ENCODE measurements at places on chromosomes 2 and 18.

DNA sequence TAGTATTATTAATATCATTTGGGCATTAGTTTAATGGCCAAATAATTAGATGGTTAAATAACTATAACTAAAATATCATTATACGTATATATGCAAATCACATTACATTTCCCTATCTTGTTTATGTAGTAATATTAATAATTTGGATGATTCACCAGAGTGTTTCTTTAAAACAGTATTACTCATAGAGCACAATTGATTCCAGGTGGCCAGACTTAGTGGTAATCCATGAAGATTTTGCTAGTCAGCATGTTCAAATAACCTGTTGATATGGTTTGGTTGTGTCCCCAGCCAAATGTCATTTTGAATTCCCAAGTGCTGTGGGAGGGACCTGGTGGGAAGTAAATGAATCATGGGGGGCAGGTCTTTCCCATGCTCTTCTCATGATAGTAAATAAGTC, 782.3 kb downstream of the LRP1B start:
- no peak for DNase-seq

DNA sequence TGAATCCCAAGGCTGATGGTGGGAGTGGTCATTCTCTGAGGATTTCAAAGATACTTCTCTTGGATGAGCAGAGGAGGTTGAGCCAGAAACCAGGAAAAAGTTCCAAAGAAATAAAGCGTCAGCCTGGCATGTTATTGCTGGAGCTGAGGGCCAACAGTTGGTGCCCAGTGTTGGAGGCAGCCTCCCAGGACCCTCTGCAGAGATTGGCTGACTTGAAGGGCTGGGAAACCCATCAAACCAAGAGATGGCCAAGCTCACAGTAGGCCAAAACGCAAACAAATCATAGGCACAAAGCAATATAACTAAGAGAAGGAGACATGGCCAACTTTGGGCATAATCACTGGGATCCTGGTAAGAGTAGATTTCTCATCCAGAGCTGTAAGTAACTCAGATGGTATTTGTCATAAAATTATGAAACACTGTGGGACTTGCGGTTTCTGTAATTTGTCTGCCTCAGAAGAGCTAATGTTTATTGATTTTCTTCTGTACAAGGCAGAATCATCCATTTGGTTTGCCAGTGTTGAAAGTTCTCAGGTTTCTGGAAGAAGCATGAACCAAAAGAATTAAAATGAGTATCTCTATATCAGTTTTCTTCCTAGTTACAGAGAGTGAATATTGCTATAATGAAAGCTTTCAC, 108.3 kb downstream of the ATL2 start:
- DNase-seq = no peak

DNA sequence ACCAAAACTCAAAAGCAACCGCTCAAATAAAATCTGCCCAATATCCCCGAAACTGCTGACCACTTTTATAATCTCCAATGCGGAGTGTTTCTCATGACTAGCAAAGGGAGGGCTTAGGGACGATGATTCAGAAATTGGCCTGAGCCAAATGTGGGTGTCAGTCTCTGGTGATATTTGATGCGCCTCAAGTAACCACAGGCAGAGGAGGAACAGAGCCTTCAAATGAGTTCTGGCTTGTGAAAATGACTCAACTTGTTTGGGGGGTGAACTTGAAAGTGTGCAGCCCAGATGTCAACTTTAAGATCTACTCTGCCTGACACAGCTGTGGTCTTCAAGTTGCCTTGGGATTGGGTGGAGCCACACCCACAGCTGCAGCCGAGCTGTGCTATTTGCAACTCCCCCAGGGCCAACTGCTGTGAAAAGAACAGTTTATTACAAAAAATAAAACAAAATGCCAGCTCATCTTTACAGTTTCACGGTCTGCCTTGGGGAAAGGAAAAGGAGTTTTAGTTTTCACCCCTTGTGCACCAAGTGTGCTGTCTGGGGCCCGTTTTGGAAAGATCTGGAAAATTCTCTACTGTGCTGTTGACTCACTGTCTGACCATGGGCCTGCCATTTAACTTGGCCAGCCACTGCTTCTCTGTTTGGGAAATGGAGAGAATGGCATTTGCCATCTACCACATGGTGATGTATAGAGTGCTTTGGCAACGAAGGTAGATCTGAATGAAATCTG, 222.1 kb downstream of the MTX2 start:
- DNase-seq = no peak

GRCh38 chr2:8119782-8120505, 561.9 kb upstream of the ID2 start:
- DNase-seq = no peak
